Stimulated activated memory B cell treated with anti-CD40 and anti-IgM and Interleukin-4, amounts not matched to agents 10 μg/mL and 1 μg/mL and 100 μg/mL, for 72 hours (primary cell): ENCODE measurements at places on chromosomes 6 and 20.

DNA sequence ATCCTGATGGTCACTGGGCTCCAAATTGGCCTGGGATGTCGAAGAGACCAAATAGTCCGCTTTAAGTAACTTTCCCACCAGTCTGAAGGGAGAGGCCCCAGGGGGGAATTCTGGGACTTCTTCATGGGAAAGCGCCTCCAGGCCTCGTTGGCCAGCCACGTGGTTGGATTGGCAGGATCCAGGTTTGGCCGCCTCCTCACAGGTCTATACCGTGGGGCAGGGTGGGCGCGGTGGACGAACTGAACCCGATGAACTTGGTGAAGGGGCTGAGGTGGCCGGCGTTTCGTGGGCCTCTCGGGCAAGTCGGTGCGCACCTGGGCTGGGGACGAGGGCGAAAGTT is 297 bp downstream of the POM121L2 start:
- no peak for ATAC-seq

DNA sequence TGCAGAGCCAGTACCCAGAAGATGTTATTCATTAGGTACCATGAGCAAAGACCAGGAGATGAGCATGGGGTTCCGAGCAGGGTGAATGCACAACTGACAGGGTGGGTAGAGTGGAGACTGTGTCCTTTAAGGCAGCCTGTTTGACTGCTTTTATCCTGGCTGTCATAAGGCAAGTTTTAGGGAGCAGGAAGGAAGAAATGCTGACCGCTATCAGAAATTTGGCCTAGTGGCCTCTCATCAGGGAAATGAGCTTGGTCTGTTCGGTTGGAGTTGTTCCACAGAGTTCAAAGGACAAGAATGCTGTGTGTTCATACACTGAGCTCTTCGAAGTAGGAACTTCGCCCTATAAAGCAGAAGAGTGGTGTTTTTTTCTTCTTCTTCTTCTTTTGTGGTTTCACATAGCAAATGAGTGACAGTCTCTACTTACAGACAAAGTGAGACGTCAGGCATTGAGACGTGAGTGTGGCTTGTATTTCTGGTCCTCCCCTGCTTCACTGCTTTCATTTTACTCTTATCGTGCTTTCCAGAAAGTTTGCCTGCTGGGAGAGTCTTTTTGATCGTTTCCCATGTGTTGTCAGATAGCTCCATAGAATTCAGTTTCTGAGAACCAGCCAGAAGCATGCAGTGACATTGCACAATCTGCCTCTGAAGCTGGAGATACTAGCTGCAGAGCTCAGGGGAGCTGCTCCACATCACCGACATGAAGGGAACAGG is at the start of gene CASS4:
CASS4 (plus strand) TSS at position 502 of the 714 bp plus-strand sequence; CDS start at position 701, 199 bp downstream.
- peak; percentile 83 for ATAC-seq

DNA sequence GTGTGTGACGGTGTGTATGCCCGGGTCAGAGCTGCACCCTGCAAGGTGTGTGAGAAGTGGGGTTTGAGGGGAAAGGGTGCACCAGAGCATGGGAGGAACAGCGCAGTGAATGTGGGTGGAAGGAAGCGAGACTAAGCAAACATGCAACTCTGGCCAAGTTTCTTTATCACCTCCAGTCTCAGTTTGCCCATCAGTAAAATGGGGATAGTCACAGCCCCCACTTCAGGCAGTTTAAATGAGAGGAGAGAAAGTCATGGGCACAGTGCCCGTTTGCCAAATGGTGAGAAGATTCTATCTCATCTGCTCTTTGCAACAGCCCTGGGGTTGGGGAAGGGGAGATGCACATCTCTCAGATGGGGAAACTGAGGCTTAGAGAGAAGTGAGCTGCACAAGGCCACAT is 12.8 kb upstream of the VSTM2L start:
- ATAC-seq: no peak

GRCh38 chr6:138963119-138963518 is 24.9 kb downstream of the REPS1 start:
- ATAC-seq: no peak

DNA sequence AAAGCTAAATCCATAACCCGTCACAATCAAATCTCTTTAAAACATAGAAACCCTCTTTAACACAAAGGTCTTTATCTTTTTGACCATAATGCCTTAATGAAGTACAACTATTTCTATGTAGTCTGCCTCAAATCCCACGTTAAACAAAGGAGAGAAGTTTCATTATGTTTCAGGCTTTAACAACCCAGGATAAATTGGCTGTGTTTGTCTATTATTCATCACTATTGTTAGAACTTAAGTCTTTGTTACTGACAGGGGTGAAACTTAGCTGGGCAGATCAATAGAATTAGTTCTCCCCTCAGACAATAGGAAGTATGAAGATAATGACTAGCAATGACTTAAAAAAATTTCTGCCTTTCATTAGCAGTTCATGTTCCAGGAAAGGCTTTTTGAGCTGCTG is 10.1 kb upstream of the METTL24 start:
- no peak for ATAC-seq

DNA sequence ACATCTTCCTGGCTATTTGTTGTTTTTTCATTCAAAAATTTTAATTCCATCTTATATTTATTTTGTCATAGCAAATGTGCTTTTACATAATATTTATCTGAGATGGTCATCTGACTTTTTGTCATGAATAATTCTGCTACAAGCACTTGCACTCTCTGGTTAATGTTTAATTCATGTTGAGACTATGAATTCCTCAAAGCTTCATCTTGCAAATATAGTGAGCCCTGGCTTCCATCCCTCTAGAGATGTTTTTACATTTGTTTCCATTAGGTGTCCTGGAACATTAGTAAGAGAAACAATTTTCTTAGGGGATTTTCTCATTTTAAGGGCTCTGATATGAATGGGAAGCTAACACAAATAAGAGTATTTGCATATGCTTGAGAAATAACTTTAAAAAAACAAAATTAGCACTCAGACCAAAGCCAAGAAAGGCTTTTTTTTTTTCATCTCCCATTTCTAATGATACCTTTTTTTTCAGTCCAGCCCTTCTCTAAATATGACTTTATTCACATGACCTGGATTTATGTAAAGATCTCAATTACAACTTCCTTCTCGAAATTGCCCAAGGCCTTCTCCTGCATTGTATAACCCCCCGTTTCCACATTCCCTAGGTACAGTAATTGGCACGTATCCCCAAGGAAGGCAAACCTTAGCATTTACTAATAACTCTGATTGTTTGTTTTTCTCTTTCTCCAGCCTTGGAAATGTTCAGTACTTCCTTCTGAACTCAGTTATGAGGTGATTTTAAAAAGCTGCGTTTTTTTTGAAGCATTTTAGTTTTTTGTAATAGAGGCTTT is 797.0 kb upstream of the GJE1 start:
- ATAC-seq: no peak

GRCh38 chr20:34328928-34329677 is 25.9 kb upstream of the AHCY start:
- no peak for ATAC-seq

DNA sequence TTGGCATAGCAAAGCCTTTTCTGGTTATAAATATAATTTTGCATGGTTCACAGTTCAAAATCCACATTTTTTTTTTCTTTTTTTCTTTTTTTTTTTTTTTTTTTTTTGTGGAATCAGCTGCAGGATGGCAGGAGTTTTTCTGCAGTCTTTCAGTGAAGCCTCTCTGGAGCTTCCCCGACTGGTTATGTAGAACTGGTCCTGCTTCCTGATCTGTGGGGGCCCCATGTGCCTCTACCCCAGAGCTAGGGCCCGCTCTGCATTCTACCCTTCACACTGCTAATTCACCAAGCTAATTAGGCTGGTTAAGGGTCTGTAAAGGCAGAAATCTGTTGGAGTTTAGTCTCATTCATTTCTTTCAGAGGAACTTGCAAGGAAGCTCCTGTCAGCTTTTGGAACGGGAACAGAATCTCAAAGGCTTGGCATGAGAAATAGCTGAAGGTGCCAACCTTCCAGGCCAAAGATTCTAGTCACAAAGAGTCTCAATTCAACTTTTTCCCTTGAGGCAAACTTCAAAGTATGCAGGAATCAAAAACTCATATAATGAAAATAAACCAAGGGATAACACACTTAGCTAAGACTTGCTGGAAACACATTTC is 45.5 kb downstream of the HMGN3 start:
- ATAC-seq: no peak
